ENCODE measurements at places on chromosomes 12 and 14.

DNA sequence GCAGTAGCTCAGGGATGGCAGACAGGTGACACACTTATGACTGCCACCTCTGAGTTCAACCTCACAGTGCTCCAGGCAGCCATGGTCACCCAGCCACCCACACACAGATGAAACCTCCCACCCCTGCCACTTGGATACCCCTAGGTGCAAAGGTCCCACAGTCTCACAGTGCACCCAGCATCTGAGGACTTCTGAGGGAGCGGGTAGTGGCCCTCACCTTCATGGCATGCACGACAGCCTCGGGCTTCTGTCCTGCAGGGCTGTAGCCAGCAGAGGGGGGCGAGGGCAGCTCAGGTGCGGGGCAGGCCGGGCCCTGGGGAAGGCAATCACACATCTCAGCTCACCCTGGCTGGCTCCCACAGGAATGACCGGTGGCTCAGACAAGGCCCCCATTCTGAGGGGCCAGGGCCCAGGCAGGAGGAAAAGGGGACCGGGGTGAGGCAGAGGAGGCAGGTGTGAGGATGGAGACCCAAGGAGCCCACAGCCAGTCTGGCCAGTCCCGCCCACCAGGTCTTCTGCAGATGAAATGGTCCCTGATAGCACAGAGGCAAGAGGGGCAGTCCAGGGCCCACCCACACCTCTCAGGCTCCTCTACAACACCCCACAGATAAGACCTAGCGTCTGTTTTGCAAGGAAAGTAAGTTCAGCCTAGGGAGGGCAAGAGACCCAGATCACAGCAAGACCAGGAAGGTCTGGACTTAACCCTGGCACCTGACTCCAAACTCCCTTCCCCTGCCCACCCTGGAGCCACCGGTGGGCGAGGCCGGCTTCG, 35.8 kb downstream of the CCNK start:
- DNase-seq = no peak

GRCh38 chr12:52032446-52032803, 18.8 kb upstream of the NR4A1 start:
- peak; percentile 86 for DNase-seq

DNA sequence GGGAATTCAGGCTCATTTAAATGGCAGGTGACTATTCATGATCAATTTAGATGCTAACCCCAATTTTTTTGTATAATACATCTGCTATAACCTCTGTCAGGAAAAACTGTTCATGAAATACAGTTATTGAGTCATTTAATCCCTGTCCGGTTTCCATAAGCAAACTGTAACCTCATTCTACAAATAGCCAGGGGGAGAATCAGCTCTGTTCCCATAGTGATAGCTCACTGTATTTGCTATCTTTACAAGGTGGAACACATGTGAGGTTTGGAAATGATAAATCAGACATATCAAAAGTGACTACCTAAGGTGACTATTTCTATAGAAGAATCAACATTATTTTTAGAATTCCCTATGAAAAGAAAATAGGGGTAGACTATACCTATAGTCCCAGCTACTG, 38.6 kb upstream of the VPS33A start:
- no peak for DNase-seq

DNA sequence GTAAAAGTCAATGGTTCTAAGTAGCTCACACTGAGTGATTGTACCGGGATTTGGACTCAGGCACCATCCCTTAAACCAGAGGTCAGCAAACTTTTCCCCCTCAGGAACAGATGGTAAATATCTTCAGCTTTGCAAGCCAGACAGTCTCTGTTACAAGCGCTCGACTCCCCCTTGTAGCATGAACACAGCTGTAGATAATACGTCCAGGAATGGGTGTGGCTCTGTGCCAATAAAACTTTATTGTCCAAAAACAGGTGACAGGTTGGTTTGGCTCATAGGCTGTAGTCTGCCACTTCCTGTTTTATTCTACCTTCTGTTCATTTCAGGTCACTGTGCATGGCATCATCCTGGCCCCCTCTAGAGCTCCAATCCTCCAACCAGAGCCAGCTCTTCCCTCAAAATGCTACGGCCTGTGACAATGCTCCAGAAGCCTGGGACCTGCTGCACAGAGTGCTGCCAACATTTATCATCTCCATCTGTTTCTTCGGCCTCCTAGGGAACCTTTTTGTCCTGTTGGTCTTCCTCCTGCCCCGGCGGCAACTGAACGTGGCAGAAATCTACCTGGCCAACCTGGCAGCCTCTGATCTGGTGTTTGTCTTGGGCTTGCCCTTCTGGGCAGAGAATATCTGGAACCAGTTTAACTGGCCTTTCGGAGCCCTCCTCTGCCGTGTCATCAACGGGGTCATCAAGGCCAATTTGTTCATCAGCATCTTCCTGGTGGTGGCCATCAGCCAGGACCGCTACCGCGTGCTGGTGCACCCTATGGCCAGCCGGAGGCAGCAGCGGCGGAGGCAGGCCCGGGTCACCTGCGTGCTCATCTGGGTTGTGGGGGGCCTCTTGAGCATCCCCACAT, 7.6 kb downstream of the BDKRB1 start:
- DNase-seq = no peak

GRCh38 chr14:93108105-93108504, 7.6 kb downstream of the ITPK1 start:
- DNase-seq = no peak

DNA sequence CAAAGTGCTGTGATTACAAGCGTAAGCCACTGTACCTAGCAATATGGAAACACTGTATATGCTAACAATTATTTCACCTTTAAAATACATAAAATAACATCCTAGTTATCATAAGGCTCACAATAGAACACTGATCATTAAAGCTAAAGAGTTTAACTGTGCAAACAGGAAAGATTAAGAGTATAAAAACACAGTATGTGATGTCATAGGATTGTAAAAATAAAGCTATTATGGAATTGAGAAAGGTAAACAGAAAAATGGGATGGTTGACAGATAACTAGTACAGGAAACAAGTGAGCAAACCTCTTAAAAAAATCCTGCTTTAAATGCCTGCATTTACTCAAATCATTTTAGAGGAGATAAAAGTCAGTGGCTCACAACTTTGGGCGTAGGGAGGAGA, 10.8 kb upstream of the IPO8 start:
- no peak for DNase-seq

- no peak for DNase-seq
Measured at GRCh38 chr14:61480704-61481285, 159.4 kb downstream of the PRKCH start.

DNA sequence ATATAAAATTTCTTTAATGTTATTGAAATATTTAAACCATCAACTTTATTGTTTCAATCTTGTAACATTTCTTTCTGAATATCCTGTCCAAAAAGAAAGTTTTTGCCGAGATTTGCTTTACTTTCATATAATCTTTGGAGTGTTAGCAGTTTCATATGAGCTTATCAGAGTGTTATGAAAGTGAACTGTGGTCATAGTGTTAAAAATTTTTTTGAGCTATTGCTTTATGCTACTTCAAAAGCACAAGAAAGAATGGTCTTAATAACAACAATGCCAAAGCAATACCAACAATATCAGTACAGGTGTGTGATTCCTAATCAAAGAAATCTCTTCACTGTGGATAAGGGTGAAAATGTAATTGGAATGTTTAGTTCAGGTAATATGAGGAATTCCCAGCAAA, 1994.9 kb upstream of the FLRT2 start:
- DNase-seq = no peak

DNA sequence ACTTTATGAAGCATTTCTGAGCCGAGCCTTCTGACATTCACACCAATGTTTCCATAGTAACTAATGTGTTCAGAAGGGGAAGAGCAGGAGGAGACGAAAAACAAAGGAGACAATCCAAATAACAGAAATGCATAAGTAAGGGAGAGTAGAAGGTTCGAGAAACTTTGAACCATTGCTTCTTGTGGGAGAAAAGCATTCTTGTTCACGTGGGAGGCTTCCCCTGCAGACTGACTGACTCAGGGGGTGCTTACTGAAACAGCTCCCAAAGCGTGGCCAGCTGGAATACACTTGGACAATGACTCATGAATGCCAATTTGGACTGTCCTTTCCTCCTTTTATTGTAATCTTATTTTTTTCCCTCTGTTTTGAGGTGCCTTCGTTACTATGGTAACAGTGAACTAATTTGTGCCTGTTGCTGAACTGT, 73.9 kb downstream of the NEDD1 start:
- peak; percentile 95 for DNase-seq

DNA sequence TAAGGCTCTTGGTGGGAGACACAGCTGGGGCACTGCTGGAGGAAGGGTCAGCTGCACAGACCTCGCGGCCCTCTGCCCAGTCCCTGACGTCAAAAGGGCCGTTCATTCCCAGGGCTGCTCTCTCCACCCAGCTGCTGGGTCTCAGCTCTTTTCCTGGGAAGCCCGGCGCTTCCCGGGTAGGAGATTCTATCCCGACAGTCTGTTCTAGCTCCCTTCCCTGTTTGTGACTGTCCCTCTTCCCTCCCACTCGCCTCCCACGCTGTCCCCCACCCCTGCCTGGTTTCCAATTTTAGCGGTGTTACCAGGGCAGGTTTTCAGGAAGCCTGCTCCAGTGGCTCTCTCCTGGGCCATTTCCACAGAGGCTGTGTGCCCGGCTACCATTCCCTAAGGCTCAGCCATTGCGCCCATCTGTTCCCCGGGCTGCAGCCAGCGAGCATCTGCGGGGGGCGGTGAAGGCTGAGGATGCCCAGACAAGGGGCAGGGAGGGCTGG, 186.6 kb downstream of the CACNA1C start:
- peak; percentile 27 for DNase-seq

GRCh38 chr12:14410841-14411569, 45.5 kb downstream of the ATF7IP start:
- DNase-seq = no peak

DNA sequence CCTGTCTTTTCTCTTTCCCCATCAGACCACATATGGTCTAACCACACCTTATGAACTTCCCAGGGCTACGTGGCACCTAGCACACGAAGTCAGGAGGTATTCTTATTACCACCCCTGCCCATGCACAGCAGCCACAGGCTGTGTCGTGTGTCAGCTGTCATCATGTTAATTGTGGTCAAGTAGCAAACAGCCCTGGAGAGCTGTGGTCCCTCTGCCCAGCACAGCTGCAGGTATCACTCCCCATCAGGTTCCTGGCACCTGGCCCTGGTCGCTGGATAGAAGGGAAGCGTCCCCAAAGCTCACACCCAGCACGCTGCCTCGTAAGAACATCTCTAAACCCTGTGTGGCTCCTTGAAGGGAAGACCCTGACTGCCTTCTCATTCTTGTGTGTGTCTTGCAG, 45.4 kb downstream of the CLMN start:
- no peak for DNase-seq

DNA sequence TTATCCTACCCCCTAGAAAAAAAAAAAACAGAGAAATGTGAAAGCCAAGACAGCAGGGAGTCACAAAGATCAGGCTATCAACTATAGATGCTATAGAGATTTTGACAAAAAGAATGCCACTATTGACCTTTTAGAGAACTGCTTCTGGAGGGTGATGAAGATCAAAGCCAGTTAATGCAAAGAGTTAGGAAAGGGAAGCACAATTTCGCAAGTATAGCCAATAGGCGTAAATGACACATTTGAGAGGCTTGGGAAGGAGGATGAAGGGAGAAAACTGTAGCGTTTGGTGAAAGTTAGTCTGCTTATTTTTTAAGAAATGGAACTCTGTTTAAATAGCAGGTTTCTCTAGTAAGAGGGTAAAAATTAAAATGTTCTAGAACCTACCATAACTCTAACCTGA, 190.7 kb downstream of the DUSP6 start:
- DNase-seq = no peak
